Activated T-helper 17 cell treated with anti-CD3 and anti-CD28 coated beads, Interleukin-2, amount 50 U/mL, for 72 hours (primary cell): ENCODE measurements at places on chromosomes 7 and 10. TPM values are rescaled to one million over a fixed set of nuclear protein-coding genes. Genes with fewer than 3 reads are reported as not detected.

GATA3 gene
- 14.2 TPM for total RNA-seq

FAM25C gene
- total RNA-seq = not detected

PLAC9 gene
- not detected for total RNA-seq

PCLO gene
- total RNA-seq = 0.03 TPM

SPDYE1 gene
- total RNA-seq = not detected

CYP3A4 gene
- total RNA-seq = not detected

WDFY4 gene
- total RNA-seq = 0.35 TPM

AKR1C4 gene
- not detected for total RNA-seq

LIMK1 gene
- total RNA-seq = 20.2 TPM

GNAT3 gene
- total RNA-seq = not detected

BTBD16 gene
- not detected for total RNA-seq

ENTPD1 gene
- 4.5 TPM for total RNA-seq

SFTPA1 gene
- not detected for total RNA-seq

FXYD4 gene
- total RNA-seq = not detected

CYP2C19 gene
- 0.16 TPM for total RNA-seq

METTL27 gene
- 1.5 TPM for total RNA-seq

ZNF804B gene
- total RNA-seq = not detected

AZGP1 gene
- total RNA-seq = 0.43 TPM

ADCY1 gene
- total RNA-seq = 1.6 TPM

MYL7 gene
- total RNA-seq = not detected

CLCN1 gene
- total RNA-seq = 0.11 TPM

CLDN4 gene
- total RNA-seq = not detected

ZNF394 gene
- total RNA-seq = 28.9 TPM

GIMAP8 gene
- total RNA-seq = 16.4 TPM

ASB10 gene
- not detected for total RNA-seq

RPS24 gene
- 890 TPM for total RNA-seq

FAM237B gene
- not detected for total RNA-seq
